T-helper 22 cell (primary cell): ENCODE measurements at places on chromosomes 11 and 22.

- DNase-seq = no peak
These were observed 159.6 kb downstream of the CTTN start for GRCh38 chr11:70557742-70558485.

- DNase-seq = no peak
These were observed 29.7 kb upstream of the TEF start for GRCh38 chr22:41352058-41352457.

GRCh38 chr11:20489948-20490347 is 102.4 kb downstream of the PRMT3 start:
- no peak for DNase-seq

- DNase-seq = no peak
These were observed 54.6 kb downstream of the LRRC32 start for GRCh38 chr11:76615950-76616349.

DNA sequence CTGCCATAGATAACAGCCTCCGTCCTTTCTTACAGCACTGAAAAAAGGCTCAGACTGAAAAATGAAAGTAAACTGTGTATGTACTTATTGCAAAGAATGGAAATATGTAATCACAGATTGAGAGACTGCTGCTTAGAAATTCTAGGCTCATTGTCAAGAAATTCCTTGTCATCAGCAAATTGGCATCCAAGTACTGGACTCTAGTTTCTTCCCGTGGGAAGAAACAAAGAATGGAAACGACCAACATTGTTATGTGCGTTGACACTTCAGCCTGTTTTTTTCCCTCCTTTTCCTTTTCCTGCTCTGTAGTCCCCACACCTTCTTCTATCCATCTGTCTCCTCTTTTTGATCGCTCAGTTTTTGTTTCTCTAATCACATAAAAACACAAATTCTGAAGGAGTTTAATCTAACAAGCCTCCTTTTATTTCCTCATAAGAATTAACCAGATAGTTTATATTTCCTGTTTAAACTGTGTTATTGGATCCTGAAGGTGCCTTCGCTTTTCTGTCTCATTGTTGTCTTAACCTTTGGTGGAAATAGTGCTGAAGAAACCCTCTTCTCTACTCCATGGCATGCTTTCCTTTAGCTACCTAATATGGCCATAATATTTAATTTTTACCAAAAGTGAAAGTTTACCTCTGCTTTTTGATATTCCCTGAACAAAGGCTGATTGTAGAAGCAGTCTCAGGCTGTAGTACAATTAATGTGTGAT is 20.0 kb upstream of the CASP12 start:
- DNase-seq = no peak

- no peak for DNase-seq
These were observed 3.0 kb upstream of the PHRF1 start for GRCh38 chr11:573146-573759.

DNA sequence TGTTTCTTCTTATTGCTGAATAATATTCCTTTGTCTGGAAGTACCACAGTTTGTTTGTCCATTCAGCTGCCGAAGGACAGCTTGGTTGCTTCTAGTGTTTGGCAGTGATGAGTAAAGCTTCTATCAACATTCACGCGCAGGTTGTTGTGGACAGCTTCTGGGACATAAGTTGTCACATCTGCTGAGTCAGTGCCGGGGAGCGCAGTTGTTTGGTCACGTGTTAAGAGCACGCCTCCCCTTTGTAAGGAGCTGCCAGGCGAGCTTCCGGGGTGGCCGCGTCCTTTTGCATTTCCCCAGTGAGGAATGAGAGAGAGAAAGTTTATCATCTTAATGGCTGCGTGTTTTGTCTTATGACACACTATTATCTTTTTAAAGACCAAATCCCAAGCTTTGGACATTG is 30.3 kb downstream of the SAMM50 start:
- no peak for DNase-seq

DNA sequence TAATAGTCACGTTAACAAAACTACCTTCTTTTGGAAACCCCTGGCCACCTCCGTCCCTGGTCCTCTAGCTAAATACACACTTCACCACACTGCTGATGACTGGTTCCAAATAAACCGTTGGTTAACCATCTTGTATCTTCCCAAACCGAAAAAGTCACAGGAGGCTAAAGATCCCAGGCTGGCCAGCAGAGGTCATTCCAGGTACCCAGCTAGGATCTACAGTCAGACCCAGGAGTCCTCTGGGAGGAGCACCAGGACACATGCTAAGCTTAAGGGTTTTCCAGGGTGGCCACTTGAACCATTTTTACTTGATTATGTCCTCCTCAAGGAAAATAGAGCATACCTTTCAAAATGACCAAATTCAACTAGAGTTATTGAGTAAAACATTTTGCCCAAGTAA is 103.2 kb downstream of the ETS1 start:
- DNase-seq = no peak

GRCh38 chr11:69459848-69460539 is 21.5 kb upstream of the LINC01488 start:
- no peak for DNase-seq

DNA sequence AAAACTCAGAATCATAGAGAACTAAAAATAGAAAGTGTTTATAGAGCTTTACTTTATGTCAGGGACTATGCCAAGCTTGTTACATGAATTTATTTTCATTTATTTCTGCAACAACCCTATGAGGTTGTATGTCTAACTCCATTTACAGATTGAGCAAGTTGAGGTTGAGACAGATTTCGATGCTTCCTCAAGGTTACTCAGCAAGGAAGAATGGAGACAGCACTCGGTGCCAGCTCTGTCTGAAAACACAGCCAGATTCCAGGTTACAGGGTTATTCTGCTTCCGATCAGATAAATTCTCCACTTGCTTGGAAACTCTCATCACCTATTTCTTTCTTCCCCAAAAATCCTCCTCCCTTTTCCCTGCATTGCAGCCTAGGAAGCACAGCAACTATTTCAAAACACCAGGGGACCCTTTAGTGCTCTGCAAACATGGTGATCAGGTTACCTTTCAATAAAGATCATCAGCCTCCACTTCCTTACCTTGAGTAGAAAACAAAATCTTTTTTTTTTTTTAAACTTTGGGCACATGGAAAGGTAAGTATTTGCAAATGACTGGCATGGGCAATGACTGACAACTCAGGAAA is 7.0 kb downstream of the MMP3 start:
- no peak for DNase-seq

GRCh38 chr11:14544611-14545010 is 24.4 kb upstream of the PSMA1 start:
- no peak for DNase-seq

DNA sequence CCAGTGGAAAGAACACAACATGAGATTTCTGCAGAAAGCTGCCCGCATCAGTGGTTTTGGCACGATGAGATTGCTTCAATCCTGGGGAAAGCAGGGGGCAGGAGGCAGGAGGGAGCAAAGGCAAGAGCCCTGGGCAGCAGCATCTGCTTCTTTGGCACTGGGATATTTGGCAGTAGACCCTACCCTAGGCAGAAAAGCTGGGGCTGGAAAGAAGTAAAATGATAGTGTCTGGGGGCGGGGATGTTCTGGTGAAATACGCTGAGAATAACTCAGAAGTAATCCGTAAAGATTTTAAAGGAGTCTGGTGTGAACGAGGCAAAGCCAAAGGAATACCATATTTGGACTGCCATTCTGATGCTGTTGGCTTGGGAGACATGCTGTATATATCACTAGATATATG is 62.0 kb downstream of the FAM76B start:
- no peak for DNase-seq

- no peak for DNase-seq
These were observed 44.6 kb upstream of the EP300 start for GRCh38 chr22:41047801-41048211.

GRCh38 chr11:83046621-83047172 is 25.0 kb downstream of the RAB30 start:
- DNase-seq = no peak

- DNase-seq = peak; percentile 39
These were observed 38.5 kb downstream of the TNRC6B start for GRCh38 chr22:40216041-40216756.

DNA sequence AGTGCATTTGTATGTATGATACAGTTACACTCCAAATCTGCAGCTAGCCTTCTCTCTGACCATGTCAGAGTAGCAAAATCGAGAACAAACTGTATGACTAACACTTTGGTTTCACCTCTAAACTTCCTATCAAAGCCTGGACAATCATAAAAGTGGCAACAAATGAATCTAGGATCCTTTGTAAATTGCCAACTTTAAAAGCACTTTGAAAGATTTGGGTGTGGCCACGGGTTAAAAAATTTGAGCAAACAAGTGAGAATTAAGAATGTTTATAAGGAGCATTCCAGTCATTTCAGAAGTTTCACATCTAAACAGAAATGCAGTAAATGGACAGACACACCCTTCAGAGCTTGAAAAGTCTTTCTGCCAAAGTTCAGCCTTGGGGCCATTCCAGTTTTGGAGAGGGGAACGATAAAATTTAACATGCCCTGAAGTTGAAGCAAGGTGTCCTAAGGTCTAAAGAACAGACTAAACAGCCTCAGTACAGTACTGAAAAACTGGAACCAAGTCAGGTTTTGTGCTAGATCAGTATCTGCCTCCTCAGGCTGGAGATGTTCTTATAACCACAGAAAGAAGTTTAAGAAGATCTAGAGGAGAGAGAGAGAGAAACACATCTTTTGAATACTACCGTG is 181.9 kb upstream of the BDNF start:
- no peak for DNase-seq

- no peak for DNase-seq
These were observed 68.0 kb downstream of the USP47 start for GRCh38 chr11:11909727-11910126.

GRCh38 chr11:705646-706438 is at the start of gene EPS8L2:
Gene EPS8L2 (plus strand): TSS chr11:706231. CDS start chr11:709408, 3,177 bp downstream.
- DNase-seq = no peak

- no peak for DNase-seq
These were observed 188.6 kb downstream of the HIPK3 start for GRCh38 chr11:33445761-33446161.

- no peak for DNase-seq
These were observed 42.0 kb downstream of the FAM83F start for GRCh38 chr22:40036591-40037225.

DNA sequence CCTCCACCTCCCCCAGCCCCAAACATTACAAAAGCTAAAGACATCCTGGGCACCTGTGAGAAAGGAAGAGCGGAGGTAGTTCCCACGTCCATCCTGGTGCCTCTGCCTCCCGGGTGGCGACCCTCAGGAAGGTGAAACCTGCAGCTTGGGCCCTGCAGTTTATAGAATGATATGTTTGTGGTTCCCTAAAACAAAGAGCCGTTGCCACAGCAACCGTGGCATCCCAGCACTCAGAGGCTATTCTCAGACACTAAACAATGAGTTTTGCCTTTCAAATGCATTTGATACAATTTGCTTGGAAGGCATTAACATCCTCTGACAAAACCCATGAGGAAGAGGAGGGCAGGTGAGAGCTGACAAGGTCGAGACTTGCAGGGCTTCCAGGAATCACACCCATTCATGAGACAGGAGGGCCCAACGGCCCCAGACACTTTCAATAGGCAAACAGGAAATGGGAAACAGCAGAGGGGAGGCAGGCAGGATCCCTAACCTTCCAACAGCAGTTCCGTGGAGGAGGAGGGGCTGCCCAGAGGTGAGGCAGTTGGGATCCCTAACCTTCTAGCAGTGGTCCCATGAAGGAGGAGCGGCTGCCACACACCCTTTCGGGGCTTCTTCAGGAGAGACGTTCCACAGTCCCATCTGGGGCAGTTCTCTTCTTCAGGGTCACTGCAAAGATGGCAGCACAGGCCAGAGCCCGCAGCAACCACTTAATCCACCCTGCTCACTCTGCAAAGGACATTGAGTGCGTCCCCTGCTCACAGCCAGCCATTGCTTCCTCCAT is 379.2 kb downstream of the SHANK2 start:
- no peak for DNase-seq

- no peak for DNase-seq
These were observed 11.0 kb upstream of the MOB2 start for GRCh38 chr11:1497600-1497999.

DNA sequence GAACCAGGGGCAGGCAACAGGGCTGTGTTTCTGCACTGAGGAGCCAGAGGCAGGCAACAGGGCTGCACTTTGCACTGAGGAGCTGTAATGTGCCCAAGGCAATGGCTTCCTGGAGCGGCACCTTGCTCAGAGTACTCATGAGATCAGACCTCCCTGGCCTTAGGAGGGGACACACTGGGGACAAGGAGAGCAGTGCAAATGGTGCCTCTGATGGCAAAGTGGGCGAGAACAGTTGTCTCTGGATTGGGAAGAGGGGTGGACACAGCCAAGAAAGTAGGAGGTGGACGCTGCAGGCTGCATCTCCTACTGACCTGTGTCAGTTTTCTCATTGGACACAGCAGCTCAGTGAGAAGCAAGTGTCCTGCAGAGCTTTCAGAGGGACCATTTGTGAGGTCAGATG is 1443.3 kb downstream of the TBC1D22A start:
- no peak for DNase-seq

DNA sequence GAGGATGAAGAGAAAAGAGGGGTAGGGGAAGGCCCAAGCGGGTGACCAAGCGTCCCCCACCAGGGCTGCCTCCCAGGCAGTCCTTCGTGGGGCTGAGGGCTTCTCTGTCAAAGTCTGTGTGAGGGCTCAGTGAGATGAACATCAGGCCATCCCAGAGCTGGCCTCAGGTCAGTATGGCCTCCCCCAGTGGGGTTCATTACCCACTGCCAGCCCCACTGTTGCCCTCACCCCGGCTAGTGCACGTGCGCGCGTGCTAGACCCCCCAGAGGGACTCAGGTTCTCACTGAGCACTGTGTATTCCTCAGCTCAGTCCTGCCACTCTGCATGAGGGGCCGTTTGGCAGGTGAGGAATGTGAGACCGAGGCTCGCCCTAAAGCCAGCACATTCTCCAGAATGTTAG is 3.3 kb downstream of the KDELR3 start:
- DNase-seq = no peak

DNA sequence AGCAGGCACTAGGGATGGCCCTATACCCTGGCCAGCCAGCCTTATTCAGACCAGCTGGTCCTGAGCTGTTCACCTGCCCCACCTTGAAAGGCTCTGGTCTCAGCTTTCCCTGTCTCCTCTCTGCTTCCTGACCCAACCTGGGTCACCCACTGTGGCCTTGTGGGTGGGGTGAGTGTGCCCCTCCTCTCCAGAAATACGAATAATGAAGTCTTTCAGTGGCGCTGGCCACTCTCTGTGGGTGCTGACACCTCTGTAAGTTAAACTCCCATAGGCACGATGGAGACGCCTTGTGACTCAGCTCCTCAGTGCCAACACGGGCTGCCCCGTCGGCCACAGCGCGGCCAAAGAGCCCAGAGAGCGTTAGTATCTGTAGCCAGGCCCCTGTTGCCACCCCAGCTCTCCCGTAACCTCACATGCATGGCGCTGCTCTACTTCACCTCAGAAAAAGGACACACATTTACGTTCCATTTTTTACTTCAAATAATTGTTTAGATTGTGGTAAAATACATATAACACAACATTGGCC is 74.6 kb upstream of the SEPTIN5 start:
- no peak for DNase-seq

- no peak for DNase-seq
These were observed 308.7 kb downstream of the DDX10 start for GRCh38 chr11:108973402-108974162.
